ENCODE measurements at places on chromosomes 12 and 14.

DNA sequence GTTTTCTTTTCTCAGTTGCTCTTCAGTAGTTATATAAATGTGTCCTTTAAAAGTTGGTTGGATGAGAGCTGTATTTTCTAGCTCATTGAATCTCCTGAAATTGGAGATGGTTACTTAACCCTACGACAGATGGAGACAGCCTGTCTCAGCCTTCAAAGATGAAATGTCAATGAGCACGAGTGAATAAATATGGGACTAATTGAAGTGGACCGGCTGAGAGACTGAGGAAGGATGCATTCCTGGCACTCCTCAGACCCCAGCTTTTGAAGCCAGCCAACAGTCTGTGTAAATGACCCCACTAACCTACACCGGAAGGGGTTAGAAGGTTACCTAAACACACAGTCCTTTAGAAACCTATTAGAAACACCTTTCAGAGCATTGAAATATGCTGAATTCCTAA lies 46.6 kb downstream of the PDZRN4 start:
- no peak for DNase-seq

- peak; percentile 20 for DNase-seq
These were observed 8.8 kb downstream of the IKBIP start for GRCh38 chr12:98635657-98636323.

DNA sequence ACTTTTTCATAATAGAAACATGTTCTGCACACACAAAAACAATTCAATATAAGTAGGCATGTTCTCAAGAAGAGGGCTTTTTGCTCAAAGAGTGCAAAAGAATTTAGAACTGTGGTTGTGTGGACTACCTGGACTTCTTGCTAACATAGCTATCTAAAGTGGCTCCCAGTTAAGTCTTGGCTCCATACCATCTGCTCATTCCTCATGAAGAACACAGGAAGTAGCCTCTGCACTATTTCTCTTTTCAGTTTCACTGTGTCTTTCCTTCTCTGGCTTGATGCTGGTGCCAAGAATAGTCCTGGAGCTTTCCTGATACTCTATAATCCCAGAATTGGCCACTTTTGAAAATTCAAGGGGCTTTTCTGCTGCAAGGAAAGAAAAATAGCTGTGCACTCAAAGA lies 127.4 kb downstream of the CCER1 start:
- DNase-seq = no peak

DNA sequence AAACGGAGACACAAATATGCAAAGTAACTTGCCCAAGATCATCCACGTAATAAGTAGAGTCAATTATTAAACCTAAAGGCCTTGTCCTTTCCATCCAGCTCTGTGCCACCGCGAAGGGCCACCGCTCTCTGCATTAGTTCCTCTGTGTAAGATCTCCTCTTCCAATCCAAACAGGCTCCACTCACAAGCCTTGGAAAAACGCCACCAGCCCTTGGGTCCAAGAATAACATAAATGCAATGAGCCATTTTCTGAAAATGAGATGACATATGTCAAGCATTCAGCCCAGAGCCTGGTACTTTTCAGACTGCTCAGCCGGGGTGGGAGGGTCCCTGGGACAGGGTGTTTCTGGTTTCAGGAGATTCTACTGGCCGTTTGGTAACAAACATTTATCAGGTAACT lies 30.0 kb downstream of the DGLUCY start:
- no peak for DNase-seq

DNA sequence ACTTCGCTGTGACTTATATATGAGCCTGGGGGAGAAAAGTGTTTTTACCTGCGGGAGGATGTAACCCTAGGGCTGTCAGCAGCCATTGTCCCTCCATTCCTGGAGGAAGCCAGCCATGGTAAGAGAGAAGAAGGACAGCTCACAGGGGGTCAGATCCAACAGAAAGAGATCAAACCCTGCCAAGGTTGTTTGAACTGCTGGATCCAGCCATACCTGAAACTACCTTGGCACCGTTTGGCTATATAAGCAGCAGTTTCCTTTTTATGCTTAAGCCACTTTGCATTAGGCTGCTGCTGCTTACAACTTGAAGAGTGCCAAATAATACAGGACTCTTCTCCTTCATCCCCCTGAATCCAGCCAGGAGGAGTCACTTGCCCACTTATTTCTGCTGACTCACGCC lies 205.5 kb downstream of the PHETA1 start:
- no peak for DNase-seq

GRCh38 chr12:125120566-125120965 lies 55.3 kb downstream of the AACS start:
- DNase-seq = no peak

GRCh38 chr12:119274636-119275065 lies 59.9 kb upstream of the CCDC60 start:
- no peak for DNase-seq

DNA sequence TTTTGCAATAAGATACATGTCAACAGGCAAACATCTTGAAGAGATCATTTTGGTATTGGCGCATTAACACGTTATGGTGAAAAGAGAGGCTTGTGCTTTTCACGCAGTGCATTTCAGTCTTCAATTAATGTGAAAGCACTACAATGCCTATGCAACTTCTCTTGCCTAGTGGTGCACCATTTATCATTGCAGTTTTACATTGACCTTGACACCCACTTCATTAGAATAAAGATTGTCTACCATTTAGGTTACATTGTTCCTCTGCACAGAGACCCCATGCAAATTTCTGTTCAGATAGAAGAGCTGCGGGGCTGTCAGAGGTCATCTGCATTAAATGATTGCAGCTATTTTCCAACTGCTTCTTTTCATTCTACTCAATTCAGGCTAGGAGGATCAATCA lies 212.2 kb upstream of the NPAS3 start:
- DNase-seq = no peak

DNA sequence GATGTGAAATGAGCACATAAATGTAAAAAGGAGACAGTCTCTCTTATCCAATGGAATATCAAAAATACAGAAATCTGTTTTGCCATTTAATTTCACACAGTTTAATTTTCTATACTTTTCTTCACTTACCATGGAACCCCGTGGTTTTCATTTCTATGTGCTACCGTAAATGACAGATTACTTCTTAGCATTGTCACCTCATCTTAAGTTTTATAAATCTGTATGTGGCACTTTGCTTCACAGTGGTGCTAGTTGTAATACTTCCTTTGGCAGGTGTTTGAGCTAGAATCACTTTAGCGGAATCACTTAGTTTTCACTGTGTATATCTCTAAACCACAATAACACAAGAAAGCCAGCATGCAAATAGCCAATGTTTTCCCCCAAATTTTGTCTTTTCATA lies 781.9 kb upstream of the MGAT4C start:
- DNase-seq = no peak
